T-helper 2 cell (primary cell): ENCODE measurements at places on chromosomes 7 and 10.

GRCh38 chr10:8066124-8066523 is 11.6 kb downstream of the GATA3 start:
- DNase-seq: no peak

GRCh38 chr7:158369290-158369689 is 218.3 kb downstream of the PTPRN2 start:
- no peak for DNase-seq

DNA sequence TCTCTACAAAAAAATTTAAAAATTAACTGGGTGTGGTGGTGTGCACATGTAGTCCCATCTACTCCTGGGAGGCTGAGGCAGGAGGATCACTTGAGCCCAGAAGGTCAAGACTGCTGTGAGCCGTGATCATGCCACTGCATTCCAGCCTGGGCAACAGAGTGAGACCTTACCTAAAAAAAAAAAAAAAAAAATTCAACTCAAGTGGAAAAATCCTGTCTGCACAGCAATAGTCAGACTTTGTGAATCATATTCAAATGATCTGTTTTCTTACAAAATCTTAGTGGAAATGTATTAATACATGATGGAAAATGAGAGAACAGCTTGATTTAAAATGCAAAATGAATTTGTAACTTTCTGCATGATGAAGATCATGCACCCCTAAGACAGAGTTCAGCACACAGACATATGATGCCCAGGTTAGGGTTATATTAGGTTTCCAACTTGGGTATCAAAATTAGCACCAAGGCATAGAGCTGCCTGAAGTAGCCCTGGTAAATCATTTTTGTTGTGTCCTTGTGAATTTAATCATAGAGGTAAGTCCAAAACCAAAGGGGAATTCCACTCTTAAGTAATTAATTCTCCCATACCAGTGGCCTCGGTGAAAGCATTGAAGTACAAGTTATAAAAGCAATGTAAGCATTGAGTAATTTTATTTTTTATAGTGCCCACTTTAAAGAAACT is 93.8 kb downstream of the ADD3 start:
- no peak for DNase-seq

DNA sequence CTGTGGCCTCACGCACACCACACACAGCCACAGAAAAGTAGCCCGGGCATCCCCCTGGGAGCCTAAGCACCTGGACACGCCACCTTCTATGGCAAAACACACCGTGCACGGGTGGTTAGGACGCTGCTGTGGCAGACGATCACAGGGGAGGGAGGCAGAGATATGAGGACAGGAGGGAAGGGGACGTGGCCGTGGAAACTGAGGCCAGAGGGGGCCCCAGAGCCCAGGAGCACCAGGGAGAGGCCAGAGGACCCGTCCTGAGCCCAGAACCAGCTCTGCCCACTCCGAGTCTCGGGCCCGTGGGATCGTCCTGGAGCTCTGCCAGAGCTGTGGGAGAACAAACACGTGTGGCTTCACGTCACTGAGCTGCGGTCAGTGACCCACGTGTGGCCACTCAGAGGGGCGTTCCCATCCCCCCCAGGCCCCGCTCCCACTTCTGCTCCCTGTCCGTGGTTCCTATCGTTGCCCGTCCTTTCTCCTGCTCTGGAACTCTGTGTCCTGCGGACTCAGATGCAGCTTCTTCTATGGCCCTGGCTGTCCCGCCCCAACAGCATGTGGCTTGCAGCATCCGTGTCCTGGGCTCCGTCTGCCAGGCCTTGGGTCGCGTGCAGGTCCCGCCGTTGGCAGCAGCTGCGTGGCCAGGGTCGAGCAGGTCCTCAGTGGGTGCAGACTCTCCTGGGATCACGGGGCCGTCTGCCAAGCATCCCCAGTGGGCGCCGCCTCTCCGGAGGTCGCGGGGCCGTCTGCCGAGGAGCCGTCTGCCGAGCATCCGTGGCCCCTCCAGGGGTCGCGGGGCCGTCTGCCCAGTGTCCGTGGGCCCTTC is 31.0 kb downstream of the GET4 start:
- DNase-seq: peak; percentile 65

DNA sequence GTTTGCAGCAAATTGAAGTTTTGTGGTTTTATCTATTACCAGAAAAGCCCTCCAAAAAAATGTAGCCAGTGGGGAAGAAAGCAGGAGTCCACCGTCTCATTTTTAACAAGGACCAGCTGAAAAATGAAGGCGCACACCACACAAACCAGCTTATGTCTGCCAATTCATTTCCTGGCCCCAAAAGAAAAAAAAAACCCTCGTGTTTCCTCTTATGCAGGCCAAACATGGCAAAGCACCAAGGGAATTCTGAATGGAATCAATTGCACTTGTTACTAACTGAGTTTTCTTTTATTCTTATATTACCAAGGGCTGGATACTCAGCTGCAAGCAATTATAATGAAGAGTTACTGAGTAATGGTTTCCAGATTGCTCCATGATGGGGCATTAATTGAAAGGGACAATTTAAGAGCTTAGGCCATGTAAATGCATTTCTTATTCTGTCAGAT is 428.3 kb upstream of the NPVF start:
- no peak for DNase-seq

DNA sequence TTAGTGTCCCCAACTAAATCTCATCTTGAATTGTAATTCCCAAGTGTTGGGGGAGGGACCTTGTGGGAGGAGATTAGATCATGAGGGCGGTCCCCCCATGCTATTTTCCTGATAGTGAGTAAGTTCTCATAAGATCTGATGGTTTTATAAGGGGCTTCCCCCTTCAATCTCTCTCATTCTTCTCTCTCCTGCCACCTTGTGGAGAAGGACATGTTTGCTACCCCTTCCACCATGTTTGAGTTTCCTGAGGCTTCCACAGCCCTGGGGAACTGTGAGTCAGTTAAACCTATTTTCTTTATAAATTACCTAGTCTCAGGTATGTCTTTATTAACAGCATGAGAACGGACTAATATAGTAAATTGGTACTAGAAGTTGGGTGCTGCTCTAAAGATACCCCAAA is 365.6 kb downstream of the ANKRD7 start:
- no peak for DNase-seq

- no peak for DNase-seq
Measured at GRCh38 chr7:34487391-34488115, 170.5 kb upstream of the NPSR1 start.

GRCh38 chr7:50733552-50733951 is 49.1 kb downstream of the GRB10 start:
- no peak for DNase-seq

GRCh38 chr7:50273301-50273700 is 31.2 kb upstream of the IKZF1 start:
- DNase-seq: no peak

DNA sequence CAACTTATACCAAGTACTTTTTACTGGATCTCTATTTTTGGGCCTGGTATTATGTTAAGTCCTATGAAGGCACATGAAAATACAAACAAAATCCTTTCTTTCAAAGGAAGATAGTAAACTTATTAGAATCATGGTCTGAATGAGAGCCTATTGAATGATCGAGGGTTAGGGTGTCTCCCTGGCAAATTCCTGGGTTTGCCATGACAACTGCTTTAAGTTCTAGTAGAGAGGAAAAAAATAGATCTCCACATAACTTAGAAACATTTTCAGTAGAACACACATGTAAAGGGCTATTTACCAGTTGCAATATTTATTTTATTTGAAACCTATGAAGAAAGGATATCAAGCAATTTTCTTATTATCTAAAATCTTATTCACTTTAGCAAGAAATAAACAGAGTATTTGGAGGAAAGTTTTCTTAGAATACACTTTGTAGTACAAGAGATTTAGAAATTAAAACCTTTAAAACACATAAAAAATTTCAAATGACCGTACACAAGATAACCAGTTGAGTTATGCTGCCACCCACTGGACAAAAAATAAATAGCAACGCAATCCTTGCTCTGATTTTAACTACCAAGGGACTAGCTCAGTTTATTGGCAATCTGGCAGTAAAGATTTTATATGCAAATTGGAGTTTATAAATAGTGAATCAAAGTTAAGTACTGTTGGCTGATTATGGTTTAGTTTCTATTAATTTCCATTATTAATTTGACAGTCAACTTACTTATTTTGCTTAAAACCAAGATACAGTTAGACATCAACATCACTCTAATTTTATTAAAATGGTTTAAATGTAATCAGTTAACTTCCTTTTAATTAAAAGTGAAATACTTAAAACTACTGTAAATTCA is 33.9 kb downstream of the CACUL1 start:
- no peak for DNase-seq
